ENCODE measurements at places on chromosomes 5 and 9.

DNA sequence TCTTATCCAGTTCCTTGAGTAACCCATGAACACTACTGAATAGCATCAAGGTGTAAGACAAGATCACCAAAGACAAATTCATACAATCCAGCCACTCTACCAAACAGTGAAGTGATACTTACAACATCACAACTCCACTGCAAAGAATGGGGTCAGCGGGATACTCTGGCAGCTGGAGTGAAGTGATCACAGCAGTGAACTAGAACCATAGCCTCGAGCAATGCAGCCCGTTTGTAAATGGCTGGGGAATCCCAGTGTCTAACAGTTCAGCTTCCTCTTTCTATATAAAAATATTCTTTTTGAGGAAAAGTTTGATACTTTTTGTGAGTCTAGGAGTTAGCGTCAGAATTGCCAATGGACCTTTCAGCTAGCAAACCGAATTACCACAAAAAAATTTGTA, 515.2 kb downstream of the ZNF608 start:
- DNase-seq, result no peak

- DNase-seq, result no peak
These were observed 132.4 kb downstream of the FRMD3 start for GRCh38 chr9:83405759-83406158.

DNA sequence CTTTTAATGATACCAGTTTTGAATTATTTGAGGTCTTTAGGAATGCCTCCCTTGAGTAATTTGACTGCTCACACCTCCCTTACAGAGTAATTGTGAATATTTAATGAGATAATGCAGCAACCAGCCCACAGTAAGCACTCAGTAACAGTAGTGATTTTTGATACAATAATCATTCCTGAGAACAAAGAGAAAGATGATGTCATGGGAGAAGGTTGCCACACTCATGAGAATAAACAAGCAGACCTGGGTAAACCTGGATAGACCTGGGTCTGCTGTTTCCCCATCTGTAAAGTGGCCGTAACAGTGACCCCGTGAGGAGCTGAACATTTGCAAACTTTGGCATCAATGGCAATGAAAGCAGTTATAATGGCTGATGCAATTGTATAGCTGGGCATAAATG, 4.2 kb downstream of the C1QTNF2 start:
- no peak for DNase-seq

- peak; percentile 35 for DNase-seq
These were observed 37.3 kb downstream of the FBXW2 start for GRCh38 chr9:120755810-120756434.

GRCh38 chr9:90956026-90956810, 154.6 kb downstream of the SYK start:
- no peak for DNase-seq

DNA sequence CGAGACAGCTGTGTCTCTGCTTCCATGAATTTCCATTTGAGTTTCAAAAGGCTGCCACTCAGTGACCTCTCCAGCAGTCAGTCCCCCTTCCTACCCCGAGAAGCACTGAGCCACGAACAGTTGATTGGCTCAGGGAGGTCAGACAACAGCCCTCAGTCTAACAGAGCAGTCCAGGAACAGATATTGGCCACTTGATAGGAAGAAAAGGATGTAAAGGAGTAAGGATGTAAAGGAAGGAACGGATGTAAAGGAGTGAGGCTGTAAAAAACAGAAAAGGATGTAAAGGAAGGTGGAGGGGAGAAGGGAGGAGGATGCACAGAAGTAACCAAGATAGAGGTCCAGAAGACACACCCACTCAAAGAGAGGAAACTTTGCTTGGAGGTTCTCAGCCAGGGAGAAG, 3.2 kb upstream of the NR4A3 start:
- no peak for DNase-seq

DNA sequence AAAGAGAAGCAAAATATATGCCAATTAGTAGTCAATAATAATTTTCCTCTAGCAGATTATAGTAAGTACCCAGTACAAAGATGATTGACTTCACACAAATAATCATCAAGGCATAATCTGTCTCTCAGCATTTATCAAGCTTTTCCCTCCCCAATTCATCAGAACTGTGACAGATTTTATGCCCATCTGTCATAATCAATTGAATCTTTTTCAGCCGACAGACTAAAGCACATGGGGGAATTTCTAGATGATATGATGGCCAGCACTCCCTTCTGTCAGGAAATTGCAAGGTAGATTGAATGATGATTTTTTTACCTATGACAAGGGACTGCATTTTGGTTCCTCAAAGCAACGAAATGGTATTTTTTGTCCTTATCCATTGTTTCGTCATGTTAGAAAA, 227.1 kb upstream of the CYLC2 start:
- no peak for DNase-seq

- no peak for DNase-seq
These were observed 304.8 kb upstream of the PANK3 start for GRCh38 chr5:168883991-168884390.

DNA sequence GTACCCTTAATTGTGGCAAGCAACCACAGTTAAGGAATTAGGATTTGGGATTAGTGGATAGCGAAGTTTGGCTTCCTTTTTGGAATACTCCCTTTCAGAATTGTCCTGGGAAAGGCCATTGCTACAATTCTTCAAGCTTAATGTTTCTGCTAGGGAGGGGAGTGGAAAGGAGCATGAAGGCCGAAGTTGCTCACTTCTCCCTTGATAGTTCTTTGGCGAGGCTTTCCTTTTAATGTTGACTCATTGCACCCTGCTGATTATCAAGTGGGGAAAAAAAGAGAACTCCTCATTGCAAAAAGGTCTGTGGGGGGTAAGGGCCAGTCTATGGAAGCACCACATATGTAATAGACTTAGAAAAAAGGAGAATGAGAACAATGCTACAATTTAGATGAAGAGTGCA, 30.7 kb downstream of the GRIN3A start:
- no peak for DNase-seq

DNA sequence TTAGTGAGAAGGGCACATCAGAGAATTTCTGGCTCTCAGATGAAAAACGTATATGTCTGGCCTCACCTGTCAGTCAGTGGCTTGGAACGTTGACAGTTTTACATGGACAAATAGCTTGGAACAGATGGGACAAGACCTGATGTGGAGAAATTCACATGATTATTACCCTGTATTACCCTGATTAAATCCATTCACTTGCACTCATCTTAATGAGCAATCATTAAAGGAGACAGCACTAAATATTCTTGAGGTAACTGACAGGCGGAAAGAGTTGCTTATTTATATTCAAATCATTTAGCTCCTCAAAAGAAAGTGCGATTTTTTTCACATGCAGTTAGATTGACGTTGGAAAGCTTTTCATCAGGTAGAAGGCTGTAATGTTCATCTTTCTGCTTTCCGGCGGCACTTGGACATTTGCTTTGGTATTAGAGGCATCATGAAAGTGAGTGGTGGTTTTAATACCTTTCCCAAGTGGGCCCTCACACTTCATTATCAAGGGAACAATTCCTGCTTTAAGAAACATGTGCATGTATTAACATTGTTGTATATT, 11.7 kb upstream of the TAS2R1 start:
- DNase-seq, result no peak

GRCh38 chr9:14608540-14608939, 84.7 kb downstream of the ZDHHC21 start:
- DNase-seq, result no peak

DNA sequence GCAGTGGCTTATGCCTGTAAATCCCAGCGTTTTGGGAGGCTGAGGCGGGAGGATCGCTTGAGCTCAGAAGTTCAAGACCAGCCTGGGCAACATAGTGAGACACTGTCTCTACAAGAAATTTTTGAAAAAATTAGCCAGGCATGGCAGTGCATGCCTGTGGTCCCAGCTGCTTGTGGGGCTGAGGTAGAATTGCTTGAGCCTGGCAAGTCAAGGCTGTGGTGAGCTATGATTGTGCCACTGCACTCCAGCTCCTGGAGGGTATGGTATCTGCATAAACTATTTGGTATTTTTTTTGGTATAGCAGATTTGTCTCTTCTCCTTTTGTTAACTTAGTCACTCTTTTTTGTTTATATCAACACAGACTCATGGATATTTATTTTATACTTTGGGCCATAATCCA, 61.5 kb upstream of the TEX48 start:
- no peak for DNase-seq

- no peak for DNase-seq
These were observed 624.7 kb upstream of the ACO1 start for GRCh38 chr9:31759703-31760102.

GRCh38 chr5:10793785-10794184, 32.8 kb upstream of the DAP start:
- no peak for DNase-seq

DNA sequence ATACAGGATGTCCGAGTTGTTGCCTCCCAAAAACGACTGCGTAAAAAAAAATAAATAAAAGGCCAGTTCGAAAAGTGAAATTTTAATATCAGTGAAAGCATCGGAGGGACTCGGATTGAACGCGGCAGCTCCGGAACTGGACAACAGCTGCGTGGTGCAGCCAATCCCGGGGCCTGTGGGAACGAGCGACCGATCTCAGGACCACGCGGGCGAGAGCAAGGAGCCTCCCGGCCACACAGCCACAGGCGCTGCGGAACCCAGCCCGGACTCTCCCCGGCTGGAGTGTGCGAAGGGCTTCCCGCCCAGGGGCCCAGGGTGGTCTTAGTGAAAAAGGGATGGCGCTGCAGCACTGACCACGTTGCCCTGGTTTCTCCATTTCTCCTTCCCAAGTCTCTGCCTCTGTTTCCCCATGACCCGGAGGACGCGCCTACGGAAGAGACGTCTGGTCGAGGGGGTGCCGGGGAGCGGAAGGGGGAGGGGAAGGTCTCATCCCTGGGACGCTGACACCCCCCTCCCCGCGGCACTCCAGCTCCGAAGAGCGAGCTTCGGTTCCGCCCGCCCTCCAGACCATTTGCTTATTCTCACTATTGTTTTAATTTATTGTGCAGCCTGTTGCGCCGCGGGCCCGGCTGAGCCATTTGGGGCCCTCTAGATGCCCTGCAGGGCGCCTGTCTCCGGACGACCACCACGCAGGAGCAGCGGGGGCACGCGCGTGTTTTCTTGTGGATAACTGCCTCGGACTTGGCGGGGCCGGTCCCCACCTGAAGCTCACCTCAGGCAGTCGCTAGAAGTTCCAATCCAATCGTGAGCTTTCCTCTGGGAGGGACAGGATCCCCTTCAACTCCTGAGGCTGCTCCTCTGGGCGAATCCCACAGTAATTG, 303.0 kb downstream of the PARP8 start:
- DNase-seq, result no peak

DNA sequence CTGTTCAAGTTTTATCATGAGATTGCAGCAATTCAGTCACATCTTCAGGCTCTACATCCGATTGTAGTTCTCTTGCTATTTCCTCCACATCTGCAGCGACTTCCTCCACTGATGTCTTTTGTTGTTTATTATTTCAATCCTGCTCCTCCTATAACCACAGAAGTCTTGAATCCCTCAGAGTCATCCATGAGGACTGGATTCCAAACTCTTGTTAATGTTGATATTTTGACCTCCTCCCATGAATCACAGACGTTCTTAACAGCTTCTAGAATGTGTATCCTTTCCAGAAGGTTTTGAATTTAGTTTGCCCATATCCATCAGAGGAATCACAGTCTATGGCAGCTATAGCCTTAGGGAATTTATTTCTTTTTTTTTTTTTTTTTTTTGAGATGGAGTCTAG, 3.6 kb downstream of the FBXO38 start:
- no peak for DNase-seq

- no peak for DNase-seq
These were observed 33.0 kb upstream of the WHRN start for GRCh38 chr9:114538241-114538640.

DNA sequence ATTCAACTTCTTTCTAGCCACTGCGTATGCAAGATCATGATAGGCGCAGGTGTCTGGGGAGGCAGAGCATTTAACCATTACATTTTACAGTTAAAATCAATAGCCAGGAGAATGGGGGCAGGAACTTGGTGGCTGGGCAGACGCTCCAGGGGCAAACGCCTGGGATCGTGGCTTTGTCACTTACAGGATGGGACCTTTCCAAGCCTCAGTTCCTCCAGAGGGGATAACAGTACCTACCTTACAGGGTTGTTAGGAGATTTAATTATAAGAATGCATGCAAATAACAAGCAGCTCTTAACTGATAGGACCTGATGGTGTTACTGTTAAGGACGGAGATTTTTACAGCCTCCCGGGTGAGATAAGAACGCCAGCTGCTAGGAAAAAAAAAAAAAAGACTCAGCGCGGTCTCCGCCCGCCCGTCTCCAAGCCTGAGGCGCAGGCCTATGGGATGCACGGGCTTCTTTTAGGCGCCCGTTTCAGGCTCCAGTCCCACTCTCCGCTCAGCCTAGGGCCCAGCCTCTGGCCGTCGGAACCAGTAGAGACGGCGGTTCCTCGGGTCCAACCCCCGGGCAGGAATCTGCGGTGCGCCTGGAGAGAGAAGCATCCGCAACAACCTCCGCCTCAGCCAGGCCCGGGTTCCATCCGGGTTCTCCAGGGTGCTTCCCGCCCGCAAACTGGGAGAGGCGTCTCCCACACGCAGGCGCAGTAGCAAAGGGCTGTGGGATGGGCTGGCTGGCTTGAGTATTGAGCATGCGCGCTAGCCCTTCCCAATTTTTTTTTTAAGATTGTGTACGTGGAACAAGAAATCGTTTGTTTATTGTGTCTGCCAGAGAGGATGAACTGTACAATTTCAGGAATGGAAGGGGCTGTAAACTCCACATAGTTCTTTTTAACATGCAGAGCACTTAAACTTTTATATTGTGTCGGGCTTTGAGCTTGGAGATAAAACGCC, at the start of gene FAM200C:
Gene FAM200C (minus strand): TSS at position 653 of the 952 bp plus-strand sequence. CDS start 4,564 bp downstream, outside the sequence.
- peak; percentile 77 for DNase-seq

DNA sequence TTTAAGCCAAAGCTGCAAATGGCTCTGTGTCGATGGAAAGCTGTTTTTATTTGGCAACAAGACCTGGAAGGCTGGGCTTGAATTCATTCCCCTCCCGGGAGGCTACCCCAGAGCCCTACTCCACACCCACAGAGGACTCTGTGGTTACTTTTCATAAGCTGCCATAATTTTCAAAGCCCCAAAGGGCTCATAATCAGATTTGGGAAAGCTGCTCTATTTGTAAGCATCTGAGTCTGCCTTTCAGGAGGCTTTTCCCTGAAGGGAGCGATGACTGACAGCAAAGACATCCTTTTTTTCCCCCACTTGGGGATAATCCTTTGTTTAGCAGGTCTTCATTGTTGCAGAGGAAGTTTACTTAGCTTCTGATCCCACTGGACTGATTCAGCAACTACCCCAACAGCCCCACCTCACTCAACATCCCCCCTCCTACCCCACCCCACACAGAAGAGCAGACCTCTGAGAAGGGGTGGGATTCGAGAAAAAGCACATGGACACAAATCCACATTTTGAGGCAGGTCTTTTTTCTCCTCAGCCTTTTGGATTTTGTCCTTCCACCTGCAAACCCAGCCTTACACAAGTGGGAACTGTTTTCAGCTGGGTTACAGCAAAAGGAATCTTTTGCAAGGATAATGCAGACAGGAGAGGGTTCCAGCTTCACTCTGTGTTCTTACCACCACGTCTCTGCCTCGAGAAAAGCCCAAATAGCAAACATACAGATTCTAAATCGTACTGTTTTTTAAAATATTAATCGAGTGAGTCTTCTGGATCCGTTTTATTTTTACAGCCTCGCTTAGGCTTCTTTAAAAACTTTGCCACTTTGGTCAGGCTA, 244.4 kb upstream of the TUT7 start:
- no peak for DNase-seq

- peak; percentile 16 for DNase-seq
These were observed 1782.4 kb upstream of the WWC1 start for GRCh38 chr5:166509085-166509484.
